ENCODE measurements at places on chromosomes 2 and 18.
A peak's percentile ranks its signal among the peaks of the same experiment; 100 is the strongest.

GRCh38 chr2:97995026-97995733 is 568 bp downstream of the TMEM131 start:
- DNase-seq = no peak

DNA sequence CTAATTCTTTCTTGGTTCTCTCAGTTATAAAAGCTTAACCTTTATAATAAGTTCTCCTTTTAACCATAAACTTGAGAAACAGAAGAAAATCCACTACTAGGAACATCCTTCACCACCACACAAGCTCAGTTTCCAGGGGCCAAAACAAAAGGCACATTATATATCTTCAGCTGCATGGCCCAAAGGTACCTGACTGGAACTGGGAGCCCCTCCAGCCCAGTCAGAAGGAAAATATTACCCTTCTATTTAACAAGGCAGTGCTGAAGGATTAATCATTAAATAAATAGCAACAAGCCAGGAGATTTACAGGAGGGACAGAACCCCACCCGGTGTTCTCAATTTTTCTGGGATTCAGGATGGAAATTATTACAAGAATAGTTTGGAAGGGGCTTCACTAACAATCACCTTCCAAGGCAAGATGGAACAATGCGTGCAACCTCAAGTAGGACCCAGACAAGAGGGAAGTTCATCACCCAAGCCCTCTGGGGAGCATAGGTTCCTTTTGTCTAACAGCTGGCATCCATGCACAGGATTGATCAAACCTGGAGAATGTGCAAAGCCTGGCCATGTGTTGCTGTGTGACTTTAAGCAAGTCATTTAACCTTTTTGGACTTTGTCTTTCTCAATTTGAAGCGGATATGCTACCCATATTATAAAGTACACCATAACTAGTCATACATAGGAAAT is 159.6 kb upstream of the SETBP1 start:
- DNase-seq = no peak

GRCh38 chr18:77068321-77069312 is 64.0 kb downstream of the MBP start:
- no peak for DNase-seq

GRCh38 chr2:187168720-187169713 is 279.0 kb downstream of the CALCRL start:
- DNase-seq = no peak

DNA sequence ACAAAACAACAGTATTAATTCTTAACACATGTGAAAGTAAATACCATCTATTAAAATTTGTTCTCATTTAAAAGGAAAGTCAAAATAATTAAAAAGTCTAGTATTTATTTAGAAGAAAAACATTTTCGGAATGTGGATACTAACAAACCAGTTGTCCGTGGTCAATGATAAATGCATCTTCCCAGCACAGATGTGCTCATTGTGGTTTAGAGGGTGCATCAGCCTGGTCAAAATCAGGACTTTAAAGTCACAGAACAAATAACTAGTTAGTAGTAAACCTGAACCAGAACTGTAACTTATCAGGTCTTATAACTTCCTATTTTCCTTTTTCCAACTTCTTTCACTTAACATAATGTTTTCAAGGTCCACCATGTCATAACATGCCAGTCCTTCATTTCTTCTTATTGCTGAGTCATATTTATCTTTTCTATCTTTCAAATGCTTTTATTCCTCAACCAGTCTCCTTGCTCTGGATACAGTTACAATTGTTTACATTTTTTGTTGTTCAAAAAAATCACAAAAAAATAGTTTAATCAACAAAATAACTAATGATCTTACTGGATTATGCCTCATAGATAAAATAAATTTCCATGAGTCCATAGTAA is 55.8 kb downstream of the ID2 start:
- DNase-seq = no peak

GRCh38 chr2:98839292-98839691 is 96.7 kb downstream of the CRACDL start:
- no peak for DNase-seq

GRCh38 chr18:79540161-79540903 is 139.3 kb upstream of the CTDP1 start:
- peak; percentile 5 for DNase-seq

DNA sequence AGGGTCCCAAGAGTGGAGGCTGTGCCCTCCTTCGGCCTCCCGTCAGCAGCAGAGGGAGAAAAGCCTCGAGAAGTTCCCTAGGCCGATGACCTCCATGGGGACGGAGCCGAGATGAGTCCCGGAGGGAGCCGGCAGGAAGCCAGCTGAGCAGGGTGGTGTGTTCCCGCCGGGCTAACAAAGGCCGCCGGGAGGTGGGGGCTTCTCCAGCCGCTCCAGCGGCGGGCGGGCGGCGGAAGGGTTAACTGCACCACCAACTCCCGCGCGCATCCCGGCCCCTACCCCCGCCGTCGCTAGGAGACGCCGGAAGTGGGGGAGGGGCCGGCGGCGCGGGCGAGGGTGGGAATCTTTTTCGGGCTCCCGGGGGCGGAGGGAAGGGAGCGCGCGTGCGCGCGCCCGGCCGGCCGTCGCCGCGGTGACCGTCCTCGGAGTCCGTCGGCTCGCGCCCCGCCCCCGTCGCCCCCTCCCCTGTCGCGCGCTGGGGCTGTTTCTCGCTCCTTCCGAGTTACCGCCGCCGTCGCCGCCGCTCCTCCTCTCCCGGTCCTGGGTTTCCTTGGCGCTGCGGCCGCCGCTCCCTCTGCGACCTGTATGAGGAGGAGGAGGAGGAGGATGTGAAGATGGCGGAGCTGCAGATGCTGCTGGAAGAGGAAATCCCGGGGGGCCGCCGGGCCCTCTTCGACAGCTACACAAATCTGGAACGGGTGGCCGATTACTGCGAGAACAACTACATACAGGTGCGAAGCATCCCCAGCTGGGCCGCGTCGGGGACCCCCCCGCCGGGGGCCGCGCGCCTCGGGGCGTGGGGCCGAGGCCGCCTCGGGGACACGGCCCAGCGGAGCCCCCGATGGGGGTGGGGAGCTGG is at the start of gene ABI2:
Gene ABI2 (plus strand): TSS at position 494 of the 859 bp plus-strand sequence. CDS start 121 bp downstream, at position 615.
- DNase-seq = peak; percentile 85

DNA sequence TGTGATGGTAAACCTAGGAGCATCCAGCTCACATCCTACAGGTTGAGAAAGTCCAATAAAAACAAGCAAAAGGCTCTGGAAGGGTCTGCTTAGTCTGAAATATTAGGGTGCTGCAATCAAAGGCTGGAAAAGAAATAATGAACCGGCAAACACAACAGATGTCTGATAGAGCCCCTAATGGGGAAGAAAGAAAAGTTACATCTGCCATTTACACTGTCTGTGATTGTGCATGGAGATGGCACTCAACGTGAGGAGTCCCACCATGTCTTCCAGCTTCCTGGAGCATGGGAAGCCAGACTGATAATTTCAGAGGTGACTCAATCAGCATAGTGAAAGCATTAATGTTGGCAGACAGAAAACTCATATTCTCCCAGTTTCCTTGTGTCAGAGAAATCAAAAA is 307.8 kb downstream of the EPHA4 start:
- no peak for DNase-seq

DNA sequence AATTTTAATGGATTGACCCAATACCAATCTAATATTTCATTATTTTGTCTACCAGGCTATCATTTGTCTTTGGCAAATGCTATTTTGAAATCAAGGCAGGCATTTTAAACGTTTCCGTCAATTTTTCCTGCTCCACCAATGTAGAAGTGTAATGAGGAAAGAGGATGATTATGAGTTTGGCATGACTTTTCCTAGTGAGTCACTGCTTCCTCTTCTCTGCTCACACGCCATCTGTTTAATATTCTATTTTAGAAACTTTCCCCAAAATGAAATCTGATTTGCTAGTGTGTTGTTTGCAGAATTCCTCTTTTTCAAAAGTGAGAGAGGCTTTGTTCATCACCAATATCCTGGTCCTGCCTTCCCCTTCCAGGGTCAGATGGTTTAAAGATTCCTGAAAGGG is 42.5 kb upstream of the PID1 start:
- no peak for DNase-seq
